A549 treated with CORT108297 at 1 μM for 4 hours (cell line): ENCODE measurements at places on chromosomes 16 and 17. TPM values are rescaled to one million over a fixed set of nuclear protein-coding genes. Genes with fewer than 3 reads are reported as not detected.

The DNAAF8 gene
- total RNA-seq, result 1.0 to 1.8 TPM (median 1.2 TPM) in 5 replicates

The CACNG5 gene
- total RNA-seq, result 0.10 TPM in 1 of 5 replicates, not detected in the others

The KRTAP4-1 gene
- total RNA-seq, result 0.09 to 0.40 TPM (median 0.24 TPM) in 4 of 5 replicates, not detected in the other

The SGCA gene
- total RNA-seq, result 1.3 to 2.5 TPM (median 1.9 TPM) in 5 replicates

The ACSF2 gene
- 10.1 to 14.8 TPM (median 13.8 TPM) in 5 replicates for total RNA-seq

The PTX4 gene
- not detected in 5 replicates for total RNA-seq

The IRX6 gene
- total RNA-seq, result 0.02 TPM in 1 of 5 replicates, not detected in the others

The SARM1 gene
- 4.4 to 7.4 TPM (median 6.2 TPM) in 5 replicates for total RNA-seq

The SLFN12 gene
- 0.06 to 0.18 TPM (median 0.09 TPM) in 3 of 5 replicates, not detected in the others for total RNA-seq

The HSD17B1 gene
- total RNA-seq, result 0.75 to 1.6 TPM (median 1.5 TPM) in 5 replicates
